ENCODE measurements at places on chromosomes 4 and X. TPM values are rescaled to one million over a fixed set of nuclear protein-coding genes. Genes with fewer than 3 reads are reported as not detected.
A peak's percentile ranks its signal among the peaks of the same experiment; 100 is the strongest.

- no peak for DNase-seq
Observed at GRCh38 chr4:2046031-2046961, 12.8 kb upstream of the NAT8L start.

DNA sequence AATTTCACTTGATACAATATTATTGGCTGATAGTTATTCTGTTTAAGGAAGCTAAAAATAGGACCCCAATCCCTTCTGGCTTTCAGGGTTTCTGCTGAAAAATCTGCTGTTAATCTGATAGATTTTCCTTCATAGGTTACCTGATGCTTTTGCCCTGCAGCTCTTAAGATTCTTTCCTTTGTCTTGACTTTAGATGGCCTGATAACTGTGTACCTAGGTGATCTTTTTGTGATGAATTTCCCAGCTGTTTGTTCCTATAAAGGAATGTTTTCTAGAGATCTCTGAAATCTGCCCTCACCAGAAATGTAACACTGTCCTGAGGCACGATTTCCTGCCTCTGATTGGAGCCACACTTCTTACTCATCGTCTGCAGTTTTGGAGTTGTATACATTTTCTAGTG lies 69.4 kb upstream of the PRDM5 start:
- no peak for DNase-seq

- DNase-seq: no peak
Observed at GRCh38 chrX:14073556-14073955, 43.9 kb upstream of the GEMIN8 start.

DNA sequence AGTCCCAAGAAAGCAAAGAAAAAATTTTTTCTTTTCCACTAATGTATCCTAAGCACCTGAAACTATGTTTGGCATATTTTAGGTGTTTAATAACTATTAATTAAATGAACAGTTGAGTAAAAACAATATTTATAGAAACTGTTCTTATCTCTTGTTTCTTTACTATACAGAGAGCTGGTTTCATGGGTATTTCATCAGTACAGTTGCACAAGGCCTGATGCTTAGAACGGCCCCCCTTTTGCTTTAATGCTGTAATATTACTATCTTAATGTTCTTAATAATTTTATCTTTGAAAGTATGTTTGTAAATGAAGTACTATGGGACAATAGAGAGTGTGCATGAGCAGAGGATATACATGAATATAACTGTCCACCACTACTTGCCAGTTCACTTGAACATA lies 479.1 kb upstream of the SLIT2 start:
- DNase-seq: no peak

DNA sequence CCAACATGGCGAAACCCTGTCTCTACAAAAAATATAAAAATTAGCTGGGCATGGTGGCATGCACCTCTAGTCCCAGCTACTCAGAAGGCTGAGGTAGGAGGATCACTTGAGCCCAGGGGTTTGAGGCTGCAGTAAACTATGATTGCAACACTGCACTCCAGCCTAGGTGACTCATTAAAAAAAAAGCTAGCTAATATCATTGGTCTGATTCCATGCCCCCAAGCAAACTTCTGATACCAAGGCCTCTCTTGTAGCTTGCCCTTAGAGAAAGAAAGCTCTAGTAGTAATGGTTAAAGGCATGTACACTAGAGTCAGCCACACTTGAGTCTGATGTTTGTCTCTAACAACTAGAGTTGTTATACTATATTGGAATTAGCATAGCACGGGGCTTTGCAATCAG lies 32.6 kb upstream of the PHF8 start:
- DNase-seq: no peak

GRCh38 chrX:12794654-12795053 lies 3.4 kb downstream of the PRPS2 start:
- DNase-seq: no peak

DNA sequence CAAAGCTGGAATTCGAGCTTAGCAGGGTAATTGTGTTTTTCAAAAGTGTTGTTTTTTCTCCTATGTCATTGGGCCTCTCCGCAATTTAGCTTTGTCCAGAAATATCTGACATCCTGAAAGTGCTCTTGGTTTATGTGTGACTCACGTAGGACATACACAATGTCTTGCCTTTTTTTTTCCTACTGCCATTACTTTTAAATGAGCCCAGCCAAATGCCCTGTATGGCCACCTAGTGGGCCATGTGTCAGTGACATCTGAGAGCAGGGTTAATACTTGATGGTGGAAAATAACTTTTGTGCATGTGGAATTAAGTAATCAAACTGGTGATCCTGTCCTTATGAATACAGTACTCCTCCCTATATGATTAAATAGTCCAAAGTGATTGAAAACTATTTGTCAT lies 1411.1 kb upstream of the TENM3 start:
- no peak for DNase-seq

GRCh38 chrX:13094374-13094773 lies 50.0 kb upstream of the FAM9C start:
- no peak for DNase-seq

DNA sequence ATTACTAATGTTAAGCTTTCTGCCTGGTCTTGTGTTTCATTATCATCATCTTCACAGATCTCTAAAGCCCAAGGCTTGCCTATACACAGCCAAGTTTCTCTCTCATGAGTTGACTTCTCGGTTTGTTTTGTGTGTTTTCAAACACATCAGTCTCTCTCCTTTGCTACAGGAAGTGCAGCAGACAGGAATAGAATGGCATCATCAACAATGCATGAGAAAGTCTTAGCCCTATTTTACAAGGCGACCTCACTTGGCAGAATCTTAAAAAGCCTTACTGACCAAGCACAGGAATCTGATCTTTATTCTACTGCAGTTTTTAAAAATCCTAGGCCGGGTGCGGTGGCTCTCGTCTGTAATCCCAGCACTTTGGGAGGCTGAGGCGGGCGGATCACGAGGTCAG lies 36.8 kb downstream of the CC2D2A start:
- no peak for DNase-seq

DNA sequence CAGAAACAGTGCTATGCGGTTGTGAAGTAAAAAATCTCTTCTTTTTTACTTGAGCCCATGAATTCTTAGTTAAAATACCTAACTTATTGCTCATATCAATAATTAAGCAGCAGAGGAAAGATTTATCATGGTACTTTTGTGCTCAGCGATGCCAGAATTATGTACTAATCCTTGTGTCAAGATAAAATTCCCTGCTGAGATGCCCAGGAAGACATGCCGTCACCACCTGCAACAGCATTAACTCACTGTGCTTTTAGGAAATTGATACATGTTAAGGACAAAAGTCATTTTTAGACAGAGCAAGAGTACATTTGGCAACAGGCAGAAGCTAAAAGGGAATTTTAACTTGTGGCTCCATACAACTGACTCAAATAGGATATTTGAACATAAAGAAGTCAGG lies 138.9 kb downstream of the NPNT start:
- peak; percentile 41 for DNase-seq

DNA sequence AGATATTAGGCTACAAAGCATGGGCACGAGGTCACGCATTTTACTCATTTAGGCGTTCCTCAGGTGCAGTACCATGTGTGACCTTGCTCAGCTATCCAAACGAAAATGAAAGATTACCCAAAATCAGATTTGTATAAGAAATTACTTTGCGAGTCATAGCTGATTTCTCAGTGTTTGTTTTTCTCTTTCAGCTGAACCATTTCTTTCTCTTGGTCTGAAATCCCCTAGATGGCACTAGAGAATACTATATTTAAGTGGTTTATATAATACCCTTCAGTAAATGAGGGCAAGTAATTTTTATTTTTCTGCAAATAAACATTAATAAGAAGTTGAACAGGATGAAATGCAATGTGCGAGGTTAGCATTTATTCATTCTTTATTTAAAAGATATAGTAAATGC lies 496.6 kb downstream of the STIM2 start:
- peak; percentile 4 for DNase-seq

The TMSB15B gene
- 10.0 TPM for total RNA-seq

The ZDHHC15 gene
- 0.67 TPM for total RNA-seq

The SH3D19 gene
- 4.7 TPM for total RNA-seq

The OPN1MW2 gene
- not detected for total RNA-seq
